Stimulated activated CD4-positive, alpha-beta T cell treated with anti-CD3 and anti-CD28 coated beads, Interleukin-12 subunit alpha, Interleukin-12 subunit beta, amount 100 ng/mL, for 24 hours (primary cell): ENCODE measurements at places on chromosomes 2 and 18.

GRCh38 chr2:8645176-8645831, 36.6 kb upstream of the ID2 start:
- no peak for DNase-seq

DNA sequence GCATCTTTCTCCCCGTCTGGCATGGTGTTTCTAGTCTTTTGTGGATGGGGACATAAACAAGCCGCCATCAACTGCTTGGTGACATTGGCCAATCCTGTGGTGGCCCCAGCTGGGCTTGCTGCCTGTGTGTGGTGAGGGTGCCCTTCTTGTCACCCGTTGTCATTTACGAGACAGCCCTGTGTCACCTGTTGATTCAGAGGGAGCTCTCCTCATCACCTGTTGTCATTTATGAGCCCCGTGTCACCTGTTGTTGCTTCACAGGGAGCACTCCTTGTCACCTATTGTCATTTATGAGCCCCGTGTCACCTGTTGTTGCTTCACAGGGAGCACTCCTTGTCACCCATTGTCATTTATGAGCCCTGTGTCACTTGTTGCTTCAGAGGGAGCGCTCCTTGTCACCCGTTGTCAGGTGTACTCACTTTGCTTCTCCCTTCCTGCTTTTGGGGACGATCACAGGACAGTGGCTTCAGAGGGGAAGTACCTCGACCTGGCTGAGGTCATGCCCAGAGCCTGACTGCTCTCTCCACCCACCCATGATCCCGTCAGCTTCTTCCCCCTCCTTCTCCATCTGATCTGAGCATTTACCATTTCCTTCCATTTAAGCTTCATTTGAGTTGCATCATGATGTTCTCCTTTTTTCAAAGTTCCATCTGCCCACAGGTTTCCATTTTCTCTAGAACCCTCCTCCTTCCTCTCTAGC, 29.1 kb downstream of the HPCAL1 start:
- DNase-seq: no peak

DNA sequence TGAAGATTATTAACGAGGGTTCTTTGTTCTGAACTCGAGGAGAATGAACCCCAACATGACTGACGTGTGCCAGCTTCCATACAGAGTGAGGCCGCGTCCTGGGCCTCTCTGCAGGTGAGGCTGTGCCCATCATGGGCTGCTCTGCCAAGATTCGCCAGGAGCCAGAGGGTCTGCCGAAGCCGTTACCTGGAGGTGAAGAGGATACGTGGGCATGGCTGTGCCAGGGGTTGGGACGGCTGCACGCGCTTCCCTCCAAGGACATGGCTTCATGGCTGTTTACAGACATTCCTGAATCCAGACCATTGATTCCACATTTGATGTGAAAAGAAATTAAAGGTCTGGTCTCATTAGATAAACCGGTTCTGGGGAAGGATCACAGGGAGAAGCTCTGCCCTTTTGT, 211.4 kb upstream of the SALL3 start:
- DNase-seq: no peak

- no peak for DNase-seq
Observed at GRCh38 chr18:24656050-24656449, 195.6 kb downstream of the HRH4 start.

GRCh38 chr2:181407171-181407570, 50.0 kb upstream of the ITGA4 start:
- no peak for DNase-seq

DNA sequence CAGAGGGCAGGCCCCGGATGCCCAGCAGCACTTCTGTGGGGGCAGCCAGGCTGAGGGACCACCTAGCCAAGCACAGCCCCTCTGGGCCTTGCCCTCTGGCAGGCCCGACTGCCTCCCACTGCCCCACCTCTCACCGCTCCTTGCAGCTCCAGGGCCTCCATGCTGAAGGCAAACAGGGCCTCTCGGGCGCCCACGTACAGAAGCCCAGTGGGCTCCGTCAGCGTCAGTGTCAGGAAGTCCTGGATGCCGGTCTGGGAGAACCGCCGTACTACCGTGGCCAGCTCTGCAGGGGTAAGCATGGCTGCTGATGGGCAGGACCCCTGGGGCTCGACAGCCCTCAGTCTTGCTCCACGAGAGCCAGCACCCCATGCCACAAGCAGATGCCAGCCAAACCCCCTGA, 3.7 kb downstream of the SEMA4C start:
- DNase-seq: no peak

- no peak for DNase-seq
Observed at GRCh38 chr18:11842562-11842961, 8.7 kb upstream of the CHMP1B start.

DNA sequence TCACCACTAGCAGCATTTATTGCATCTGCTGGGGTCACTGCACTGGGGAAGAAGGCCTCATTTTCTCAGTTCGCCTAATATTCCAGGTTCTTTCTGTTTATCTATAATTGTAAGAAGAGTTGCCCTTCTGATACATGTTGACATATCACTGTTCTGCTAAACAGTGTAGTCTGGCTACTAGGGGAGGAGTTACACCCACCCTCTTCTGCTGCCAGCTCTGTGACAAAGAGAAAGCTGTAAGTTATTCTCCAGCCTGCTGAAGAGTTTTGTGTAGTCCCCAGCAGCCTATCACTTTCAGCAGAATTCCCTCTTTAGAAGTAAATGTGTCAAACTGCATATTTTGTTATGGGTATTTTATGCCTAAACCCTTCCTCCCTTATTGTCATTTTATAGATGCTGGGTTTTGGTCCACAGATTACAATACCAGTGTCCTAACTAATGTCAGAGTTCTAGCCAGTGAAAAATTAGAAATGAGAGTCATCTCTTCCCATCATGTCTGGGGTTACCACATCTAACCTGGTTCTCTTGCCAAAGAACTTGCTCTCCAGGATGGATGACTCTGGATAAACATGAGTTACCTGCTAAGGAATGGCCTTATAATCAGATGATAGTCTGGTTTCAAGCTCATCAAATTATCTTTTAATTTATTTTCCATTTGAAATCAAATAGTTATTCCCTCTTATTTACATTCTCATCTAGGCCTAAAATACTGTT, 5.6 kb upstream of the MBOAT2 start:
- DNase-seq: no peak

- no peak for DNase-seq
Observed at GRCh38 chr18:75211953-75212750, 1.6 kb downstream of the TSHZ1 start.

DNA sequence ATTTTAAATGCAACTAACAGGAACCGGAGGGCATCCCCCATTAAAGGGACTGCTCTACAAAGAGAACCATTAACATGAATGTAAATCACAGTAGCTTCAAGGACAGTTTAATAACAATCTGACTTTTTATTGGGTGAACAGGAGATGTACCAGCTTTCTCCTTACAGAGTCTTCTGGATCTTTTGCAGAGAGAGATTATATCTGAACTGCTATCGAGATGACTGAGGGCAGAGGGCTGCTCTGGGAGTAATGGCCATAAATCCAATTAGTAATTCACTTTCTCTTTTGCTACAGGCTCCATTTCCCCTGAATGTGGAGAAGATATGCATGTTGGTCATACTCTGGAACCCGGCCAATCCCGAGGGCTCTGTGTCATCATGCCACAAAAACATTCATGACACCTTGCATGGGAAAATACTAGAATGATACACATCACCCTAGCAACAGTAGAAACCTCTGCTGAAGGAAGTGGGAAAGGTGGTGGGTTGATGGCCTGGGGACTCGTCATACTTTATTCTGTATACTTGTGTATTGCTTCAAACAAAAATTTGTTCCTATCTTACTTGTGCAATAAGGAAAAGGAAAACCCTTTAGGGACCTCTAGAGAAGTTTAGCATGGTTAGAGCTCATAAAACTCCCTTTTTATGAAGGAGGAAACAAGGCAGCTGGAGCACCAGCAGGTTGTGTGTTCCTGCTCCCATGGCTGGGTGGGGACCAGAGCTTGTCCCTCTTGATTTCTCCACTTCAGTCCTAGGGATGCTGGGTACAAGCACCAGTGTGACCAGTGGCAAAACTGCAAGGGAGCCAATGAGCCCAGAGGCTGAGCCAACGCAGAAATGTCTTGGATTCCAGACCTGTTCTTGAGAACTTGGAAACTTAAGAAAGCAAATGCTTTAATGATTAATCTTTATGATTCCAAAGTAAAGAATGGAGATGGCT, 26.0 kb downstream of the CTAGE1 start:
- no peak for DNase-seq

DNA sequence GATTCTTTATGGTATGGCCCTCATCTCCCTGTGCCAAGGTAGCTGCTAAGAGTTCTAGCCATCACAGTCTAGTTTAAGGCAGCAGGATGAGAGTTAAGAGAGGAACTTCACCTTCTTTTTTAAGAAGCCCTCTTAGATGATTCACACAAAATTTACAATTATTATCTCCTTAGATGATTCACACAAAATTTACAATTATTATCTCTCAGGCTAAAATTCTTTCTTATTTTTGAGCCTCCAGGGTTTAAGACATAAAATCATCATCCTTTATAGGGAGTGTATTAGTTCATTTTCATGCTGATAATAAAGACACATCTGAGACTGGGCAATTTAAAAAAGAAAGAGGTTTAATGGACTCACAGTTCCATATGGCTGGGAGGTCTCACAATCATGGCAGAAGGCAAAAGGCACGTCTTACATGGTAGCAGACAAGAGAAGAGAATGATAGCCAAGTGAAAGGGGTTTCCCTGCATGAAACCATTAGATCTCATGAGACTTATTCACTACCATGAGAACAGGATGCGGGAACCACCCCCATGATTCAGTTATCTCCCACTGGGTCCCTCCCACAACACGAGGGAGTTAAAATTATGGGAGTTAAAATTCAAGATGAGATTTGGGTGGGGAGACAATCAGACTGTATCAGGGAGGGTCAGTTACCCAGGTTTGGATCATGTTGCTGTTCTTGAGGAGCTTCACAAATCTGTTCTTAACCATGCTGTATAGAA, 133.0 kb upstream of the MYO3B start:
- no peak for DNase-seq

GRCh38 chr2:41934329-41934958, 113.4 kb upstream of the PKDCC start:
- no peak for DNase-seq
